LNCaP clone FGC (cell line): ENCODE measurements at places on chromosomes 3 and 15.
A peak's percentile ranks its signal among the peaks of the same experiment; 100 is the strongest.

GRCh38 chr15:44956388-44956787 lies at the start of gene TERB2:
Gene TERB2, plus strand, starts transcription at chr15:44956687. Its CDS starts 32 bp downstream, at chr15:44956719.
- DNase-seq: no peak

- no peak for DNase-seq
Observed at GRCh38 chr3:149170672-149171071, 41.2 kb downstream of the HPS3 start.

- DNase-seq: no peak
Observed at GRCh38 chr15:39414201-39414600, 166.7 kb upstream of the THBS1 start.

- DNase-seq: no peak
Observed at GRCh38 chr3:54157860-54158259, 35.5 kb downstream of the CACNA2D3 start.

GRCh38 chr3:116440196-116440595 lies 5.1 kb downstream of the LSAMP start:
- DNase-seq: no peak

- no peak for DNase-seq
Observed at GRCh38 chr15:66580643-66581042, 14.8 kb upstream of the LCTL start.

GRCh38 chr3:22585504-22585903 lies 617.6 kb upstream of the UBE2E2 start:
- no peak for DNase-seq

DNA sequence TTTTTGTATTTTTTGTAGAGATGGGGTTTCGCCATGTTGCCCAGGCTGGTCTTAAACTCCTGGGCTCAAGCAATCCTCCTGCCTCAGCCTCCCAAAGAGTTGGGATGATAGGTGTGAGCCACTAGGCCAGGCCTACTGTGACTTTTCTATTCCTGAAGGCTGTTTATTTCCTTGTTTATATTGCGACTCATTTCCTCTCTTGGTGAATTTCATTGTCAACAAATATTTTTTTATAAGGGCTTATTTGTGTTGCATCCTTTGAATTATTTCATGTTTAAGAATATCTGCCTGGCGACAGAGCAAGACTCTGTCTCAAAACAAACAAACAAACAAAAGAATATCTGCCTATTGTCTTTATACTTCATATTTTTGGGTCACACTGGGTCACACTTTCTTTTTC lies 29.4 kb upstream of the MCCC1 start:
- DNase-seq: no peak

DNA sequence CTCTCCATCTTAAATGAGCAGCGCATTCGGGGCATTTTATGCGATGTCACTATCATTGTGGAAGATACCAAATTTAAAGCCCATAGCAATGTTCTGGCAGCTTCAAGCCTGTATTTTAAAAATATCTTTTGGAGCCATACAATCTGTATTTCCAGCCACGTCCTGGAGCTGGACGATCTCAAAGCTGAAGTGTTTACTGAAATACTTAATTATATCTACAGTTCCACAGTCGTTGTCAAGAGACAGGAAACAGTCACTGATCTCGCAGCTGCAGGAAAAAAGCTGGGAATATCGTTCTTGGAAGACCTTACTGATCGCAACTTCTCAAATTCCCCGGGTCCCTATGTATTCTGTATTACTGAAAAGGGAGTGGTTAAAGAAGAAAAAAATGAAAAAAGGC lies 44.4 kb upstream of the RASA2 start:
- no peak for DNase-seq

- DNase-seq: no peak
Observed at GRCh38 chr3:39196671-39197356, 4.4 kb upstream of the XIRP1 start.

DNA sequence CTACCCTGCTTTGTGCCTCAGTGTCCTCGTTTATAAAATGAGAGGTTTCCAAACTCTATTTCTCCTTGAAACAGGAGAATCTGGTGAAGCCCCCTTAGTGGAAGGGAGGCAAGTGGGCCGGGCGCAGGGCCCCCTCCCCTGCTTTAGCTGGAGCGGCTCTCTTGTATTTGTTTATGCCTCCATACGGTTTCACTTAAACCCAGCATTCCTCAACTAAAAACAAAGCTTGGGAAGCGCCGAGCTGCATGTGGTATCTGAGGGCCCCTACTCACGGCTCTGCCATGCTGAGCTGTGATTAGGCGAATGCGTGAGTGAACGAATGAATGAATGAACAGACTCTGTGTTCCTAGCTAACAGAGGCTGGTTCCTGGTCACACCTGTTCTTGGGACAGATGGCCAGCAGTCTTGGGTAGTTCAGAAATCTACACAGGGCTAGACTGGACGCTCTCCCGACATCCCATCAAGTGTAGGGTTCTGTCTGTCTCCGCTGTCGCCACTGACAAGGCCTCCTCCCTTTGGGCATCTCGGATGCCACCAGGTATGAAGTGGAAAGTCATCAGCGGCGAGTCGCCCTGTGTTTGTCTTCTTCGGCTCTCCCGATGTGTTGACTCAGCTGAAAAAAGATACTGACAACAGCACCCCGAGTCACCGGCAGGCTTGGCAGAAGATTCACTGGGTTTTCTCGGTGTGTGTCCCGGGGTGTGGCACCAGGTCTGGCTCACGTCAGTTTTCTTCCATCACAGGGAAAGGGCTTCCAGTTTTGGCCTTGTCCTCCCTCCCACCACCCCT lies 42.4 kb upstream of the VPS8 start:
- DNase-seq: no peak

- DNase-seq: no peak
Observed at GRCh38 chr3:30578479-30578878, 27.9 kb upstream of the TGFBR2 start.

DNA sequence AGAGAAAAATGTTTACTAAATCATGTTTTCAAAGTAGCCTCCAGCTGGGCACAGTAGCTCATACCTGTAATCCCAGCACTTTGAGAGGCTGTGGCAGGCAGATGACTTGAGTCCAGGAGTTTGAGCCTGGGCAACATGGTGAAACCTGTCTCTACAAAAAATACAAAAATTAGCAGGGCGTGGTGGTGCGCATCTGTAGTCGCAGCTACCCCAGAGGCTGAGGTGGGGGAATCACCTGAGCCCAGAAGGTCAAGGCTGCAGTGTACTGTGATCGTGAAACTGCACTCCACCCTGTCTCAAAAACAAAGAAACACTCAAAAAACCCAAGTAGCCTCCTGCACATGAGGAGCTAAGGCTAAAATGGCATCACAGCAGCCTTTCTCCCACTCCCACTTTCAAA lies 1.6 kb upstream of the PPIB start:
- DNase-seq: no peak

DNA sequence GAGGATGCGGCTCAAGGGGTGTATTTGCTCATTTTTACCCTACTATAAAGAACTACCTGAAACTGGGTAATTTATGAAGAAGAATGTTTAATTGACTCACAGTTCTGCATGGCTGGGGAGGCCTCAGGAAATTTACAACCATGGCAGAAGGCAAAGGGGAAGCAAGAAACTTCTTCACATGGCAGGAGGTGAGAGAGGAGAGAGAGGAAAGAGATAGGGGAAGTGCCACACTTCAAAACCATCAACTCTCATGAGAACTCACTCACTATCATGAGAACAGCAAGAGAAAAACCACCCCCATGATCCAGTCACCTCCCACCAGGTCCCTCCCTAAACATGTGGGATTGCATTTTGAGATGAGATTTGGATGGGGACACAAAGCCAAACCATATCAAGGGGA lies 192.7 kb downstream of the DIPK2A start:
- DNase-seq: no peak

GRCh38 chr15:61226361-61227256 lies 2.5 kb downstream of the RORA start:
- DNase-seq: no peak

DNA sequence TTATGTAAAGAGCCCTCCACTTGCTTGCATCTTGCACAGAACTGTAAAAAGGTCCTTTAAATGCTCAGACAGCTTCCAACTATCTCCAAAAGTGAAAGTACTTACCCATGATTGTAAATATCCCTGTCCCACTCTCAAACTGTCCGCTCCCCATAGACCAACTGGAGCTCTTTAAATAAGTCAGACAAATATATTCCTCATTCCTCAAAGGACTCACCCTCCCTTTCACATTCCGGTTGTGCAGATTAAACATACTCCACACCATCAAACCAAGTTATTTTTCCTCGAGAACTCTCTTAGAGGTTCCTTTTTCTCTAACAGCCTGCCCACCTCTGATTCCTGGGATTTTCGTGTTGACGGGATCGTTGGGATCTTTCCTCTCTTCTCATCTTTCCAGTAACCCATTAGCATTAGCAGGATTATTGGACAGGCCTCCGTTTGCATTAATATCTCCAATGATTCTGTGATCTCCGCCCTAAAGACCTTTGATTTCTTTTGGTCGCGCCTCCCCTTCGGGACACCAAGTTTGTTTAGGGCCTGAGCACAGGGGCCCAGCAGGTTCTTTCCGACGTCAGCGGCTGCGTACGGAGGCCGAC lies 763 bp downstream of the GOLGB1 start:
- peak; percentile 65 for DNase-seq

GRCh38 chr15:59174835-59175831 lies 31.5 kb upstream of the LDHAL6B start:
- peak; percentile 77 for DNase-seq

GRCh38 chr15:64162478-64162868 lies 349 bp downstream of the PPIB start:
- DNase-seq: no peak

- DNase-seq: no peak
Observed at GRCh38 chr3:106619-107018, 89.9 kb upstream of the CHL1 start.

- DNase-seq: no peak
Observed at GRCh38 chr3:145266368-145266767, 894.6 kb downstream of the PLOD2 start.

DNA sequence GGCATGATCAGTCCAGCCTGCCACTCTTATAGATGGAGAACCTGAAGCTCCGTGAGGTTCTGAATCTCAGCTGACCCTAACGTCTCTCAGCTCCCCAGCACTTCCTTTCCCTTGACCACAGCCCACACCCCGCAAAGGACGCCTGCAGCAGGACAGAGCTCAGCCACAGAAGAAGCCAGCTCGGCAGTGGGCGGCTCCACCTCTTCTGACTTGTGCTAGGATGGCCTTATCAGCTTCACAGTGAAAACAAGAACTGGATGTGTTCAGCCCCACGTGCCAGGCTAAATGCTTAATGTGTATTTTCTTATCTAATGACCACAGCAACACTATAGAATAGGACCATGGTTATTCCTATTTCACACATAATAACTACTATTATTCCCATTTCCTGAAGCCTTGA lies 127.6 kb downstream of the ARNT2 start:
- DNase-seq: no peak

DNA sequence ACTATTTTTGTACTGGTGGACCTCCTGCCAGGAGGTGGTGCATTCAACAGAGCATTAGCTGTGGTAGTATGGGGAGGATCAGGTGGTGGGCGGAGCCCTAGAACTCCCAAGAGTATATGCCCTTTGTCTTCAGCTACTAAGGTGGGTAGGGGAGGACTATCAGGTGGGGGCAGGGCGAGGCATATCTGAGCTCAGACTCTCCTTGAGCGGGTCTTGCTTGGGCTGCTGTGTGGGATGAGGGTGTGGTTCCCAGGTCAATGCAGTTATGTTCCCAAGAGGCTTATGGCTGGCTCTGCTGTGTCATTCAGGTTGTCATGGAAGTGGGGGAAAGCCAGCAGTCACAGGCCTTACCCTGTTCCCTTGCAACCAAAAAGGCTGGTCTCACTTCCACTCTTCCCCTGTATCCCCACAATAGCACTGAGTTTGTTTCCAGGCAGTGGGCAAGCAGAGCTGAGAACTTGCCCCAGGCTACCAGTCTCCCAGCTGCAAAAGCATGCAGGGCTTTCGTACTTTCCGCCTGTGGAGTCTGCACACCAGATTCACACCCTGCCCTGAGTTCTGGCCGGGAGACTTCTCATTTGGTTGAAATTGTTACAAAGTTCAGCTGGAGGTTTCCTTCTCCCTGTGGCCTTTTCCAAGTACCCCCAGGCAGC lies 93.7 kb upstream of the DPPA4 start:
- DNase-seq: no peak

DNA sequence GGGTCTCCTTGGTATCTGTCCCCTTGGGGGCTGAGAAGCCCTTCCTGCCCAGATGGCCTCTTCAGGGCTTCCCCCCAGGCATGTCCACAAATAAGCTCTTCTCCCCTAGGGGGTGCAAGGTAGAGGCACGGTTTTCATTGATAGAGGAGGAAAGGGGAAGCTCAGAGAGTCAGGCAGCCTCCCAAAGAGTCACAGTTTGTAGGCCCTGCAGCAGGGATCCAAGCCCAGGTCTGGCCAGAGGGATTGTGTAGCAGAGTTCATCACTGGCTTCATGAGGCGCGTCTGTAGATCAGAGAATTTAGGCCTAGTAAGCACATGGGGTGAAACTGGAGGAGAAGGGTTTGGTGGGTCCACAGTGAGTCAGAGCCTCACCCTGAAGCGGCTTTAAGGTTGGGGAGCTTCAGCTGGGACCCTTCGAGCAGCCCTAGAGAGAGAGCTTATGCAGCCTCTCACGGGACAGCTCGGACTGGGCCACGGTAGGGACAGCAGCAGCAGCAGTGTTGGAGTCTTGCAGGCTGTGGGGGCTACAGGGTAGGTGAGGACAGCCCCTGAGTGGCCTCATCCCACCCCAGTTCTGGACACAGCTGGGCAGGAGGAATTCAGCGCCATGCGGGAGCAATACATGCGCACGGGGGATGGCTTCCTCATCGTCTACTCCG lies 37.5 kb upstream of the ESYT3 start:
- DNase-seq: no peak

DNA sequence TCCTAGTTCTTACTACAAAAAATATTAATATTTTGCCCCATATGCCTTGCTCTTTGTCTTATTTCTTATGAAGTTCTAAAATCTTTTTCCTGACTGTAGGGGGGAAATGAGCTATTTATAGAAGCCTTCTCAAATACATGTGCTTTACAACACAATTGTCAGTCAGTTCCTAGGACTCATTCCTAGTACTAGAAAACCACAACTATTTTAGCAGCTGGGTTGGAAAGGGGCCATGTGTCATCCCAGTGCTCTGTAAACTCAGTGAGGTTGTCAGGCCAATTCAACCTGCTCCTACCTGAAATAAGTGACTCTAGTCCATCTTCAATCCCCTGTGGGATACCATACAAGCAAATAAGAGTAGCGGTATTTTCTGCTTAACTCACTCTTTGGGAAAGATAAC lies 153.8 kb downstream of the ULK4 start:
- no peak for DNase-seq

DNA sequence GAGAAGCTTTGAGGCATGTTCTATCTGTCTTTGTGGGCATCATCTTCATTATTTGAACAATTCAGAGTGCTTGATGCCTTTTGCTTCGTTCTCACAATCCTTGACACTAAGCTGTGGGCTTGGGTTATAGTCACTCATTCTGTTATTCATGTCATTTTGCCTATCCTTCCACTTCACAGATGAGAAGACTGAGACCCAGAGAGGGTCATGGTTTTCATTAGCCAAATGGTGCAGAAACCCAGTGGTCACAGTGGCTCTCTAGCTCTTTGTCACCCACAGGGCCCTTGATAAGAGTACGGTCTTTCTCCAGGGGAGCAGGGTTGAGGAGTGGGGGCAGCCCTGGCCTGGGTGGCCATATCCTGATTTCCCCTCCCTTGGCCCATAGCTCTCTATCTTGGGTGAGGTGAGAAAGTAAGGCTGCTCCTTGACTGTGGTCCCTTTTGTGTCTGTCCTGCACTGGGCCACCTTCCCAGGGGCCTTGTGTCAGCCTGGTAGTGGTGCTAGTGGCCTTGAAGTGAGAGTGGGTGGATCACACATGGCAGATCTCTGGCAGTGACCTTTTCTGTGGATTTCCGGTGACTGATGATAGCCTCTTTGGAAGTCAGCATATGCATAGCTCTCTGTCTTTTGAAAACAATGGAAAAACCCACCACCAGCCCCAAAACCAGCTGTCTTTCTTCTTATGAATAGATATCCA lies 130.1 kb downstream of the IGF1R start:
- no peak for DNase-seq
